Stomach (tissue), 19 donors: ENCODE measurements at places on chromosomes 2 and 18.

DNA sequence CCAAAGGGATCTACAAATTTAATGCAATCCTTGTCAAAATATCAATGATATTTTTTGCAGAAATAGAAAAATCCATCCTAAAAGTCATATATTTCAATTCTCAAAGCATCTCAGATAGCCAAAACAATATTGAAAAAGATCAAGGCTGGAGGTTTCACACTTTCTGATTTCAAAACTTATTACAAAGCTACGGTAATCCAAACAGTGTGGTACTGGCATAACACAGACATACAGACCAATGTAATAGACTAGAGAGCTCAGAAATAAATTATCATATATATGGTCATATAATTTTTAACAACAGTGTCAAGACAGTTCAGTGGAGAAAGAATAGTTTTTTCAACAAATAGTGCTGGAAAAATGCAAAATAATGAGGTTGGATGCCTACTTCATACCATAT lies 40.3 kb upstream of the PROKR1 start:
- H3K27ac ChIP-seq = no peak overlapping the region
- H3K36me3 ChIP-seq = no peaks in the 10 kb centered on the region
- DNase-seq = no peak
- H3K4me1 ChIP-seq = no peaks in the 10 kb centered on the region

DNA sequence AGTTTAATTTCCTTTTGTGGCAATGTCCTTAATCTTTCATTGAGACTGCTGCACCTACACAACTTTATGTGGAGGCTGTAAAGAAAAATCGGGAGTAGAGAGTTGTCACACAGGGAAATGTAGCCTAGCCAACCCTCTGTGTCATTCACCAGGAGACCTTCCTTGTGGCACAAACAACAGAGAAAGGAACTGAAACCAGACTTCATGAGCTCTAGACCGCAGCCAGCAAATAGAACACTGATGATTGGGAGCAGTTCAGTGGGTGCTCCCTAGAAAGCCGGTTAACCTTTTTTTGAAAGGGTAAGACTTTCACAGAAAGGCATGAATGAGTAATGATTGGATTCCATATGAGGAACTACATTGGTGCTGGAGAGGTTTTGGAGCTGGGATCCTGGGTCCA lies 1752.4 kb upstream of the CELF4 start:
- no peak overlapping the region for H3K4me3 ChIP-seq
- no peaks in the 10 kb centered on the region for H3K36me3 ChIP-seq
- H3K27ac ChIP-seq = no peak overlapping the region
- DNase-seq = peak; percentile 13
- no peaks in the 10 kb centered on the region for H3K4me1 ChIP-seq
- H3K27me3 ChIP-seq = no peaks in the 10 kb centered on the region

DNA sequence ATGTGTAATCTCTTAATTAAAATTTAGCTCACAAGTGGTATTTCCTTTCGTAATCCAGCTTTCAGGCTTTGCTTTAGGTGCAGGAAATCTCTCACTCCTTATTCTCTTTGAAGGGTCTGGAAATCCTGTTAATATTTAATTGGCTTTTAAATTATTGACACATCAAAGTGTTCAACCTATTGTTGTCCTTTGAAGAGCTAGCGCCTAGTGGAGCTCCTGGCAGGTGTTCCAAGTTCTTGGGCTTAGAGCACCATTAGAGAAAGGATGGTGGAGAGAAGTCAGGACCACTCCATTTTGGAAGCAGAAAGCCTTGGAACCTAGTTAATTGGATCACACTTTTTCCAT lies 92.4 kb downstream of the CABLES1 start:
- H3K27ac ChIP-seq = peak overlapping the region; percentile 84
- DNase-seq = peak; percentile 33
- H3K27me3 ChIP-seq = no peaks in the 10 kb centered on the region
- no peak overlapping the region for H3K4me3 ChIP-seq
- H3K4me1 ChIP-seq = peaks cover 67% of the 10 kb centered on the region

GRCh38 chr2:49577041-49577440 lies 422.7 kb upstream of the FSHR start:
- no peaks in the 10 kb centered on the region for H3K36me3 ChIP-seq
- H3K4me1 ChIP-seq = no peaks in the 10 kb centered on the region
- no peak overlapping the region for H3K4me3 ChIP-seq

DNA sequence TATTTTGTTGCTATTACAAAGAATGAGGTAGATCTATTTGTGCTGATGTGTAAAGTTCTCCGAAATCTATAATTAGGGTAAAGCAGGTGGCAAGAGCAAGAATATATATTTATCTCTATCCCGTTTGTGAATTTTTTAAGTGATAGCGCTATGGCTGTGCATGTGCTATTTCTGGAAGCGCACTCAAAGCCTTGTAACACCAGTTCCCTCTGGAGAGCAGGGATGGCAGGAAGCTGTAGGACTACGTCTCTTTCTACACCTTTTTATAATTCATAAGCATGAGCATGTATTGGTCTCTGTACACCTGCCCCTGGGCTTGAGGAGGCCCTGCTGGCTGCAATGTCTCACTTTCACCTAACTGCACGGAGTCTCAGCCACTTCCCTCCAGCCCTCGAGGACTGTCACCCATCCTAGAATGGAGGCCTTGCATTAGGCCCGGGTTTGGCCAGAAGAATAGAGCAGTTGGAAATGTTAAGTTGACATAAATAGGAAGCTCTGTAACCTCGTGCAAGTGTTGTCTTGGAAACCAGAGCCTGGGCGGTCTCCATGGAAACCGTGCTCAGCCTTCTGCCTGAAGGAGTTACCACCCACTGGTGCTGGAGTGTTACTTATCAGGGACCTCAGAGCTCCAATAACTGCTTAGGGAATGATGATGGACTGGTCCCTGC lies 20.9 kb downstream of the ITM2C start:
- H3K27me3 ChIP-seq = no peaks in the 10 kb centered on the region
- no peak overlapping the region for H3K4me3 ChIP-seq
- H3K27ac ChIP-seq = no peak overlapping the region
- no peaks in the 10 kb centered on the region for H3K4me1 ChIP-seq
- no peaks in the 10 kb centered on the region for H3K36me3 ChIP-seq
- no peak for DNase-seq

- H3K36me3 ChIP-seq = no peaks in the 10 kb centered on the region
- H3K27me3 ChIP-seq = no peaks in the 10 kb centered on the region
- DNase-seq = no peak
- no peak overlapping the region for H3K27ac ChIP-seq
- H3K4me1 ChIP-seq = no peaks in the 10 kb centered on the region
- H3K4me3 ChIP-seq = no peak overlapping the region
These were observed 60.0 kb upstream of the TEX51 start for GRCh38 chr2:126838716-126838985.

DNA sequence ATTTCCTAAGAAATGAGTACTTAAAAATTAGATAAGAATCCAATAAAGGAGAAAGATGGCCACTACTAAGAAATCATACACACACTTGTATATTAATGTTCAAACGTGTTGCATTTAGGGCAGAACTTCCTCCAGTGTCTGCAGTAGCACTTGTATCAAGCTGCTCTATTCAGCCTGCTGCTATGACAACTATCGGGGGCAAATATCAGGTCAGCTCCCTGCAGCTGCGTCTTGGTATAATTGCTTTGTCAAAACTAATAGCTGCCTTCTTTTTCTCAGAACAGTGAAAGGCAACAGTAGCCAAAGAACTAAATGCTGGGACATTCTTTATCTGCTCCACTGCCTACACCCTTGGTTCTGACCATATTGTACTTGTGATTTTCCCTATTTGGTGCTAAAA lies 300.7 kb downstream of the NOL4 start:
- no peak overlapping the region for H3K4me3 ChIP-seq
- H3K4me1 ChIP-seq = no peaks in the 10 kb centered on the region
- no peaks in the 10 kb centered on the region for H3K36me3 ChIP-seq
- H3K27me3 ChIP-seq = no peaks in the 10 kb centered on the region

DNA sequence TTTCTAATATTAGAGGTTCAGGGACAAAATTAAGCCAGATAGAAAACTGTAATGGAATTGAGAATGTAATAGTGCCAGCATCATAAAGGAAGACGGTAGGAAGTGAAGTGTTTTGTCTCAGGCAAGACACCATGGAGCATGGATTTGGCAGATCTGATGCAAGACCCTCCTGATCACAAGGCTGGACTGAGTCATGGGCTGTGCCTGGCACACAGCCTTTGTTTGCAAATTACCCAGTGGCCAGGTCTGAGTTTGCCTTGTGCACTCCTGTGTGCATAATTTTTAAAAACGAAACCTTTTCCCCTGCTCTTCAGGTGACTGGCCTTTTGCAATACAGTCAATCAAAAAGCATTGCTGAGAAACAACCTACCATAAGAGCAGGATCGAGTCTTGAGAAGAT lies 2.0 kb upstream of the UPP2 start:
- no peaks in the 10 kb centered on the region for H3K27me3 ChIP-seq
- no peak overlapping the region for H3K27ac ChIP-seq
- no peaks in the 10 kb centered on the region for H3K36me3 ChIP-seq
- DNase-seq = no peak
- no peaks in the 10 kb centered on the region for H3K4me1 ChIP-seq
- H3K4me3 ChIP-seq = no peak overlapping the region

- no peaks in the 10 kb centered on the region for H3K36me3 ChIP-seq
- DNase-seq = no peak
- no peak overlapping the region for H3K27ac ChIP-seq
- H3K4me3 ChIP-seq = no peak overlapping the region
- H3K4me1 ChIP-seq = no peaks in the 10 kb centered on the region
These were observed 85.5 kb downstream of the SCN1A start for GRCh38 chr2:166042356-166042755.

DNA sequence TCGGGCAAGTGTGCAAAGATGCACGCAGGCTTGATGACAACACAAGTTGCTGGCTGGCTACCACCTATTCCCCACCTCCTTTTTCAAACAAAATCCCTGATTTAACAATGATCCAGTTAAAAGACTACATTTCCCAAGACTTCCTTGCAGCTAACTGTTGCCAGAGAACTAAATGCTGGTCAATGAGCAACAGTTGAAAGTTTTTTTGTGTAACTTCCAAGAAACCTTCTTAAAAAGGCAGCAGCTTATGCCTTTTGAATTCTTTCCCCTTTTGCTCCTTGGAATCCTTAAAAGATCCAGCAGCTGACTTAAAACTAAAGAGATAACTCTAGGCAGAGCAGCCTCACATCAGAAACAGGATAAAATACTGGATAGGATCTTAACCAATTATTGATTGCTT lies 38.5 kb downstream of the NPHP1 start:
- H3K4me1 ChIP-seq = no peaks in the 10 kb centered on the region
- no peaks in the 10 kb centered on the region for H3K27me3 ChIP-seq
- peaks cover 6% of the 10 kb centered on the region for H3K36me3 ChIP-seq

DNA sequence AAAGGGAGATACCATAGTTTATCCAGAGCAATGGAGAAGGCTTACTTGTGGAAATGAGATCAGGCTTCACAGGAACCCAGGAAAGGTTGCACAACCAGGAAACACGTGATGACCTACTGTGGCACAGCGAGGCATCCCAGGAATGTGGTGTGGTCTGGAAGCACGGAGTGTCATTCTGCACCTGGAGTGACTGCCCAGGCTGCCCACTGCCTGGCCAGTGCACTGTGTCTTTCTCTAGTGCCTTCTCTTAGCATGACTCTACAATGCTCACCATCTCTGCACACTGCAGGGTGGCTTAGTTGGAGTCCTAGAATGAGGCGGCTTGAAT lies 48.9 kb downstream of the CHST9 start:
- H3K36me3 ChIP-seq = no peaks in the 10 kb centered on the region
- H3K4me3 ChIP-seq = no peak overlapping the region
- no peak for DNase-seq
- H3K4me1 ChIP-seq = no peaks in the 10 kb centered on the region
- H3K27ac ChIP-seq = no peak overlapping the region
- H3K27me3 ChIP-seq = no peaks in the 10 kb centered on the region

DNA sequence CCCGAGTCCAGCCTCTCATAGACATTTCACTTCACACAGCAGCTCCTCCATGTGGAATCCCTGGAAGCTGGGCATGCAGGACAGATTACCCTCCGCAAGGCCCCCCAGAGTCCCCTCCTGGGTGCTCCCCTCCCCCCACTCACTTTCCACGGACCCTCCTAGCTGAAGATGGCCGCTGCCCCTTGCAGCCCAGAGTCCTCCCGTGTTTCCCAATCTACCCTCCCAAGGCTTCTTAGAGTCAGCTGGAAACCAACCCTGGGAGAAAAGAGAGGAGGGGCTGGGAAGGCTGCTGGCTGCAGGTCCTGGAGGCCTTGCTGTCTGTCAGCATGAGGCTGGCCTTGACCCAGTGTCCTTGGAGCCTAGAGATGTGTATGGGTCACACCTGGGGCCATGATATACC lies 49.0 kb upstream of the HAAO start:
- no peaks in the 10 kb centered on the region for H3K27me3 ChIP-seq
- H3K36me3 ChIP-seq = no peaks in the 10 kb centered on the region
- H3K4me1 ChIP-seq = peaks cover 7% of the 10 kb centered on the region
- no peak overlapping the region for H3K27ac ChIP-seq

DNA sequence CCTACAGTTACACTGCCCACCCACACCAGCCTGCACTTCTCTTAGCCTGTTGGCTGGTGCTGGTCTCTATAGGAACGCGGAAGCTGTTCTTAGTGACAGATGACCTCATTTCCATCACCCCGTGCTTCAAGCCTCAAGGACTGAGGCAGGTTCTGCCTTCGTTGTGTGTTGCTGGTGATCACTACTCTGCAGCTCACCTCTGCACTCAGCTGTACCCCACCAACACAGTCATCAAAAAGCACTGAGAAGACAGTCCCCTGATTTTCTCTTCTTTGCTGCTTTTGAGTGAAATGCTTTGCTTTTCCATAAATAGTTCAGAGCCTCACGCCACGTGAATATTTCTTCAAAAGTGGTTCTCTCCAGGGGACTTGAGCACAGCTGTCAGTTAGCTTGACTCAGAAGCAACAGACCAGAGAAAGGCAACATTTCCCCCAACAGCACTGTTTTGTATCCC lies 225.7 kb upstream of the CCDC150 start:
- no peak for DNase-seq
- no peak overlapping the region for H3K4me3 ChIP-seq
- H3K27ac ChIP-seq = no peak overlapping the region
- H3K4me1 ChIP-seq = no peaks in the 10 kb centered on the region

GRCh38 chr2:206011795-206012194 lies 74.2 kb downstream of the INO80D start:
- no peak for DNase-seq
- H3K27me3 ChIP-seq = no peaks in the 10 kb centered on the region
- no peak overlapping the region for H3K4me3 ChIP-seq
- H3K4me1 ChIP-seq = no peaks in the 10 kb centered on the region
- H3K36me3 ChIP-seq = peaks cover 25% of the 10 kb centered on the region

GRCh38 chr18:36302676-36303075 lies 5.2 kb downstream of the FHOD3 start:
- H3K27me3 ChIP-seq = peaks cover 35% of the 10 kb centered on the region
- no peak overlapping the region for H3K27ac ChIP-seq
- H3K36me3 ChIP-seq = no peaks in the 10 kb centered on the region
- no peak for DNase-seq
- H3K4me3 ChIP-seq = no peak overlapping the region

- peaks cover 8% of the 10 kb centered on the region for H3K4me1 ChIP-seq
- H3K36me3 ChIP-seq = no peaks in the 10 kb centered on the region
- no peaks in the 10 kb centered on the region for H3K27me3 ChIP-seq
- peak; percentile 23 for DNase-seq
- no peak overlapping the region for H3K27ac ChIP-seq
- H3K4me3 ChIP-seq = no peak overlapping the region
These were observed 17.3 kb downstream of the ADRA2B start for GRCh38 chr2:96098900-96099590.

- no peaks in the 10 kb centered on the region for H3K27me3 ChIP-seq
- no peak overlapping the region for H3K27ac ChIP-seq
- no peak overlapping the region for H3K4me3 ChIP-seq
- no peak for DNase-seq
- no peaks in the 10 kb centered on the region for H3K36me3 ChIP-seq
These were observed 97.6 kb upstream of the RAB6C start for GRCh38 chr2:129881786-129882396.

- H3K27ac ChIP-seq = no peak overlapping the region
- H3K4me1 ChIP-seq = no peaks in the 10 kb centered on the region
- no peak for DNase-seq
- H3K27me3 ChIP-seq = no peaks in the 10 kb centered on the region
- no peak overlapping the region for H3K4me3 ChIP-seq
- H3K36me3 ChIP-seq = no peaks in the 10 kb centered on the region
These were observed 65.1 kb upstream of the RPRM start for GRCh38 chr2:153543635-153544071.
